IPS DF 6.9 (cell line): ENCODE measurements at places on chromosomes 5 and 9.

- DNase-seq, result no peak
Observed at GRCh38 chr9:98211260-98211659, 18.8 kb upstream of the CORO2A start.

GRCh38 chr9:85713897-85714296, 27.9 kb downstream of the AGTPBP1 start:
- DNase-seq, result no peak

DNA sequence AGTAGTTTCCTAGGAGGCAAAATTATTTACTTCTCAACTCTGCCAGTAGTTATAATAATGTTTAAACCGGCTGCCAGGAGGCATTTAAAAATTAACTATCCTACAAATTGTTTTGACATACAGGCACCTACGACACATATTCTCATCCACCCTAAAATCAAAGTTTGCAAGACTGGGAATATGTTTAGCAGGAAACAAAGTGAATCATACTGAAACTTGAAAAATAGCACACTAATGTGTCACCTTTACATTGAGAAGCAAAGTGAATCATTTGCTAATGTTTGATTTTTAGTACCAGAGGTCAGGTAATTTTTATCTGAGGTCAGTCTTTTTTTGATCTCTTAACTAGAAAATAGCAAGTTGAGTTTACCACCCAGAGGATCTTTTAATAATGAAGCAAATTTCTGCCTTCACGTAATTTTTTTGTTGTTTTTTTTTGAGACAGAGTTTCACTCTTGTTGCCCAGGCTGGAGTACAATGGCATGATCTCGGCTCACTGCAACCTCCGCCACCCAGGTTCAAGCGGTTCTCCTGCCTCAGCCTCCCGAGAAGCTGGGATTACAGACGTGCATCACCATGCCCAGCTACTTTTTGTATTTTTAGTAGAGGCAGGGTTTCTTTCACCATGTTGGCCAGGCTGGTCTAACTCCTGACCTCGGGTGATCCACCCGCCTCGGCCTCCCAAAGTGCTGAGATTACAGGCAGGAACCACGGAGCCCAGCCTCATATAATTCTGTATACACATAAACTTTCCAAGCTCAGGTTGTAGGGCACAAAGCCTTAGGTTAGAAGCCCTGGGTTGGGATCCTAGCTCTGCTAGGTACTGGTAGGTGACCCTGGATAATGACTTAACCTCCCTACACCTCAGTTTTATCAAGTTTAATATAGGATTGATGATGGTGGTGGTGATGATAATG, 124.3 kb downstream of the UGCG start:
- DNase-seq, result no peak

- no peak for DNase-seq
Observed at GRCh38 chr5:103424453-103425205, 138.0 kb downstream of the NUDT12 start.

DNA sequence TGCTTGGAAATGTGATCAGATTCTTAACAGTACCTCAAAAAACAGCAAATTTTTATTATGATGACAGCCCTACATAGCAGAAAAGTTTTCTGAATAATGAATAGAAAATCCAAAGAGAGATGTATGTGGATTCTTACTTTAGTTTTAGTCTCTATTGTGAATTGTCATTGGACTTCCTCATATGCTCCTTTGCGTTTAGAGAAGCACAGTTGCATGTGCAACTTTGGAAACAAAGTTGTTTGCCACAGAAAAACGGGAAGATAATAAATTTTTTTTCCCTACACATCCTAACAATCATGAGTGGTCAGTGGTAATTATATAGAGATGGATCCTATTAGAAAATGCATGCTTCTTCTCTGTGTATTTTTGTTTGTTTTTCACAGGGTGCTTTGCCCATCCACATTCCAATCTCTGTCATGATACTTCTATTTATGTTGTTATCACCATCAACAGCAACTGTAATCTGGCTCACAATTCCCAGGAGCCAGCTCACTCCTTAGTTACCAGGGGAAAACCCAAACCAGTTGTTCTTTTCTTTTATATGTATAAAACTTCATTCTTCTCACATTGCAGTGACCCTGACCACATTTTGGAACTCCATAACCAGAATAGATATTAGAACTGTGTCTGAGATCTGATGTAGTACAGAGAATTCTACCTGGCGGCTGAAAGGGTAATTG, 118.7 kb downstream of the NDUFS4 start:
- no peak for DNase-seq

- DNase-seq, result no peak
Observed at GRCh38 chr9:120473608-120474007, 106.4 kb downstream of the CDK5RAP2 start.

GRCh38 chr5:10745133-10745532, 15.9 kb downstream of the DAP start:
- DNase-seq, result no peak

- no peak for DNase-seq
Observed at GRCh38 chr9:124364141-124364540, 51.1 kb downstream of the PSMB7 start.

- no peak for DNase-seq
Observed at GRCh38 chr9:89183146-89183545, 4.5 kb upstream of the SHC3 start.

- DNase-seq, result no peak
Observed at GRCh38 chr9:94657021-94657725, 17.9 kb upstream of the FBP1 start.

- no peak for DNase-seq
Observed at GRCh38 chr9:128523199-128523925, 18.8 kb downstream of the GLE1 start.

- no peak for DNase-seq
Observed at GRCh38 chr5:59874675-59875074, 18.9 kb downstream of the PDE4D start.

GRCh38 chr9:35161713-35162604, at the start of gene UNC13B:
Gene UNC13B (plus strand): TSS chr9:35162009. CDS start chr9:35162284, 275 bp downstream.
- DNase-seq, result peak; percentile 87

DNA sequence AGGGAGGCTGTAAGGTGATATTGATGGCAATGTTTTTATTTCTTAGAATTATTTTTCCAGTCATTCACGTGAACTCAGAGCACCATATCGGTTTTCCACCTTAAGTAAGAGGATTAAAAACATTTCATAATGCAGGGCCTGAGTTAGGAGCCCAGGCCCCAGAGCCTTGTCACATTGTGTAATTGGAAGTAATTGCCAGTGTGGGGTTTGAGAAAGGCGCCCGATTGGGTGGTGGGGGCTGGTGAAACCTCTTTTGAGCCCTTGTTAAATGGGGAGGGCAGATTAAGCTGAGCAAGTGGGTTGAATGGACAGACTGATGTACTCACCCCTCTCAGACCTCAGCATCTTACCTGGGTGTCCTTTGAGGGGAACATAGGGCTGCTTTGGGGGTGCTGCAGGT, 116.7 kb upstream of the PITX1 start:
- DNase-seq, result no peak

- DNase-seq, result no peak
Observed at GRCh38 chr5:74717596-74717995, 32.6 kb downstream of the HEXB start.

DNA sequence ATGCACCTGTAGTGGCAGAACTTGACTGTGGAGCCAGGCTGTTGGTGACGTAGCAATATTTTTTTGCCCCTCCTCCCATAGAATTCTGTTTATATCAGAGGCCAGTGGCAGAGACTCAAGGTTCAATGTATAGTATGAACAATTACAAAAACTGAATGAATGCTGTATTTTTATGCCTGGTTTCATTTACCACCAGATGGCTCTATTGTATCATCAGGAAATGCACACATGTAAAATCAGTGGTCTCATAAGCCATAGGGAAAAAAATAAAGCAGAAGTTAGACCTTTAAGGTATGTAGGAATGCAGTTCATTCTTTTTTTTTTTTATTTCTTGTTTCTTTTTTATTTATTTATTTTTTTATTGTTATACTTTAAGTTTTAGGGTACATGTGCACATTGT, 43.6 kb downstream of the CCDC192 start:
- DNase-seq, result no peak

DNA sequence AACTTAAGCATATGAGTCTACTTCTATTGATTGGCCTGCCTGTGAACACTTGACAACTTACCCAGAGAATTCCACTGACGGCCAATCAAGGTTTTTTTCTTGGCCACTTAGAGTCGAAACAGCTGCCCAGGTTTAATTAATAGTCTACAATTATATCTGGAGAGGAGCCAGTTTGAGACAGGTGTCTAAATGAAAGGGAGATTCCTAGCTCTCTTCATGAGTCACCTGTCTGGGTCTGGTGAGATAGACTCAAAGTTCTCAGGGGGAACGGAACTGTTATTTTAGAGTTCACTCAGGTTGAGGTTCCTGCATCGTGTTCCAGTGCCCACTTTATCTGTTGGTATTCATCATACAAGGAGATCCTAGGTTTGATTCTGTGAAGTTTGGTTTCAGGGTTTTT, 111.0 kb downstream of the CD180 start:
- DNase-seq, result no peak

DNA sequence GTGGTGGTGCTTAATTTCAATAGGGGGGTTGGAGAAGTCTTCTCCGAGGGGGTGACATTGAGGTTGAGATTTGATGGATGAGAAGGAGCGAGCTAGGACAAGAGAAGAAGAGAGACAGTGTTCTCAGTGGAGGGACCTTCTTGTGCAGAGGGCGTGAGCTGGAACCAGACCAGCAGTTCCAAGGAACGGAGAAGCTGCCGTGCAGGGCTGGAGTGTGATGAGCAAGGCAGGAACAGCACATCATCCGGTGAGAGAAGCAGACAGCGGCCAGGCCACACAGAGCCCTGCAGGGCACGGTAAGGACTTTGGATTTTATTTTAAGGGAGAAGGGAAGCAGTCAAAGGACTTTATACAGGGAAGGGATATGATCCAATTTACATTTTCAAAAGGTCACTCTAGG, 206.9 kb downstream of the MELK start:
- no peak for DNase-seq

- no peak for DNase-seq
Observed at GRCh38 chr9:95097279-95097678, 220.2 kb downstream of the FANCC start.

DNA sequence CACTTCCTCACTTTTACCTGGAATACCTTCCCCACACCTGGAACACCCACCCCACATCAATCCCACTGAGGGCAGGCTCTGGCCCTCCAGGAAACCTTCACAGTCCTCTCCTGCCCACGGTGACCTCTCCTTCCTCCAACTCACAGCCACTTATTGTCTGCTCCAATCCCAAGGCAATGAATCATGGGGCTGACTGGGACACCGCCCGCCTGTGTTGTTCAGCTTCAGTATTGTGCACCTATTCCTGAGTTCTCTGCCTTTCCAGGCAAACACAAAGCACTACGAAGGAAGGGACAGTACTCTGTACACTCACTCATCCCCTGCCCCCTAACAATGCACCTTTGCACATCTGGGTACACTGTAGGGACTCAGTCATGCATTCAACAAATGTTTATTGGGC, 7.3 kb downstream of the PCDH1 start:
- no peak for DNase-seq

- DNase-seq, result no peak
Observed at GRCh38 chr5:177964471-177964870, 31.6 kb downstream of the PROP1 start.

- DNase-seq, result no peak
Observed at GRCh38 chr5:77449981-77450380, 42.1 kb downstream of the WDR41 start.

DNA sequence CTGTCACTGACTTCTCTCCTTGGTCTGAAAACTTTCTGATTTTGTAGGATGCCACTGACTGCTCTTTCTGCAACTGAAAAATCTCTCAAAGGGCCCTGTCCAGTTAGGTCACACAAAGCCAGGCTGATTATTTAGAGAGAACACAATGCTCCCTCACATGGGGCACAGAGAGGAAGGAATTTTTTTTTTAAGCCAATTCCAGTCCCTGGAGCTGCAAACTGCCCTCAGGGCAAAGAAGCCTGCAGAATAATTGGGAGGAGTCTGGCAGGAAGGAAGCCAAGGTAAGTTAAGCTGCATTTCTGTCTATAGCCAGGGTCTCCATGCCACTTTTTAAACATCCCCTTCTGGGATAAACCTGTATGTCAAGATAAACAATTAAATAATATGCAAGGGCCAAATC, 305.5 kb downstream of the ZSWIM6 start:
- DNase-seq, result no peak

GRCh38 chr9:7169717-7170389, 412.1 kb downstream of the KDM4C start:
- no peak for DNase-seq

DNA sequence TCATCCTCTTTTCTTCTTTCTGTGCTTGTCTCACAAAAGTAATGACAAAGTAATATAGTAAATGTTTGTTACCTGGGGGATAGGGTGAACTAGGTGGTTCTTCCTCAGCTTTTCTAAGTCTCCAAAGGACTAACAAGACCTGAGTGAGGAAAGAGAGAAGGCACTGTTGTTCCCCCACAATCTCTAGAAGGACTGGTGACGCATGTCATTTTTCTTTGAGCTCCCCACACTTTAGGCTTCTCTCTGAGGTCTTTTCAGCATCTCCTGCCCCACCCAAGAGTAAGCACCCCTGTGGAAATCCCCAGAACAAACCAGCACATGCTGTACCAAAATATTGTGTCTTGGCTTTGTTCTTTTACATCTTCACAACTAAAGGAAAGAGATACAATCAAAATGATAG, 2.4 kb upstream of the IL7R start:
- DNase-seq, result no peak

- DNase-seq, result no peak
Observed at GRCh38 chr5:128263357-128263756, 179.8 kb downstream of the SLC12A2 start.

DNA sequence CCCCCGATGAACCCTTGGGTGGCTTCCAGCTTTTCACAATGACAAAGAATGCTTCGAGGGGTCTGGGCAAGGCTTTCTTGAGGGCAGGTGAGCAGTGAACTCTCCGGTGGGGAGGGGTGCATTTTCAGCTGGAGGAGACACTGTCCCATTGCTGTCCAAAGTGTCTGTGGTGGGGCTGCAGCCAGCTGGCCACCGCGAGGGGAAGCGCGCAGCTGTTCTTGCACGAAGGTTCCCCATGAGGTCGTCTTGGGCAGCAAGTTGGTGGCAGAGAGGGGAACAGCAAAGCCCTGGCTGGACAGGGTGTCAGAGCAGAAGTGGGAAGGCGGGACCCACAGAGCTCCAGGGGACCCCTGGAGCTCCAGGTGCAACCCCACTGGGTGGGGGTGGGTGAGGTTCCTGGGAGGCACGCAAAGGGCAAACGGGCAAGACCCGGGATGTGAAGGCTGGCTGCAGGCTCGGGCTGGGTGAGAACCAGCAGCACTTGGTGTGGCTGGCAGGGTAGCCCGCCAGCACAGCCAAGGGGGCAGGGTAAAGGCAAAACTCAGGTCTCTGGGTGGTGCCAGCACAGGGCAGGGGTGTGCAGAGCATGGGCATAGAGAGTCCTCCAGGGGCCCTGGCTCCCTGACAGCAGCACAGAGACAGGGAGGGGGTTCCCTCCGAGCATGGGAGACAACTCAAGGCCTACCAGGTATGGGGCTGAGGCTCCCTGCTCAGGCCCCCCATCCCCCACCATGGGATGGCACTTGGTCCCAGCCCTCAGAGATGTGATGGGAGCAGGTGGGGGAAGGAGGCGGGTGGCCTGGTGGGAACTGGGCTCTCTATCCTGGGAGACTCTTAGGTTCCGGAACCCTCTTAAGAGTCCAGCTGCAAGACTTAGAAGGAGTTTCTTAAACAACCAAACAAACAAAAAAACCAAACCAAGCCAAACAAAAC, 26.6 kb downstream of the TSPAN17 start:
- DNase-seq, result no peak

- DNase-seq, result no peak
Observed at GRCh38 chr5:438481-438981, 4.4 kb upstream of the EXOC3 start.
